ENCODE measurements at places on chromosomes 4 and X.

GRCh38 chrX:104270916-104271512, 16.3 kb upstream of the ESX1 start:
- no peak for DNase-seq

DNA sequence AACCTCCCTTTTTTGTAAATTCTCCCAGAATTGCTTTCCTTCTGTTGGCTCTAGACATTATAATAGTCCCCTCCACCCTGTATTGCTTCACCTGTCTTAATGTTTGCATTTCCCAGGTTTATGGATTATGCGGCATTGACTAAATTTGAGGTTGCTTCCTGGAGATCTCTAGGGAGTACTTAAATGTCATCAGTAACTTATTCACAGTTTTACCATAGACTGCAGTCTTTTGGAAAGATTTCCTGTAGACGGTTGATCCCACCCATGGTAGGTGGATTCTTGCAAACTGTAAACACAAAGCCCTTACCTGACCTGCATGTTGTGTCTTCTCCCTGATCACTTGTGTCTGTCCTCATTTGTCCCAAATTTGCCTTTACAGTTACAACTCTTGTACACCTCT, 6.2 kb upstream of the NOX1 start:
- DNase-seq: no peak

GRCh38 chr4:1979477-1980196, 29.1 kb downstream of the NELFA start:
- no peak for DNase-seq

- DNase-seq: no peak
Measured at GRCh38 chrX:47189906-47190305, 3.7 kb upstream of the UBA1 start.

DNA sequence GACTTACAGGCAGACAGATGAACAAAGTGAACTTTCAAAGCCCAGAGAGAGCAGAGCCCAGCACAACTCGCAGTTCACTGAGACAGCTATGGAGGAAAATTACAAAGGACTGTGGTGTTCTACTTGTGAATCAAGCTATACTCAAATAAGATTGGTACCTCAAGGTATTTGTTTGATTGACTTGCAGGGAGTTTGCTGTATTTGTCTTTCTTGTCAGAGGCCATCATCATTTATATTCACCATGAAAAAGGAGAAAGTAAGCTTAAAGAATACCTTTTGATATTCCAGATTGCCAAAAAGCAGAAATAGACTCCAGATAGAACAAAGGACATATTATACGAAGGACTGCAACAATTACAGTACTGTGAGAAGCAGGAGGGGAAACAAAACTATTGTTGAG, 1047.9 kb downstream of the RPA4 start:
- DNase-seq: no peak

DNA sequence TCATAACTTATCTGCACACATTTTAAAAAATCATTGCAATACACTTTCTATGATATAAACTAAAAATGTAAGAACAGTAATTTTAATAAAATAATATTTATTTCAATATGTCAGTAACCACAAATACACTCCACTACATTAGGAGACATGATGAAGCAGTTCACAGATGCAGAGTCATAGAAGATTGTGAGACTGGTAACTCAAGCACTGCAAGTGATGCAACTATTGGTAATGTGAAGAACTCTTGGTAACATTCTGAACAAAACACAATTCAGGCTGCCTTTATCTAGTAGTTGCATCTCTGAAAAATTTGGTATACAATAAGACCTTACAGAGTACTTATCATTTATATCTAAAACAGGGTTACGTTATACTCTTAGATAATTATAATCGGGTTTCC, 52.6 kb upstream of the LRAT start:
- no peak for DNase-seq

- no peak for DNase-seq
Measured at GRCh38 chrX:24235084-24235710, 78.7 kb downstream of the SUPT20HL2 start.

DNA sequence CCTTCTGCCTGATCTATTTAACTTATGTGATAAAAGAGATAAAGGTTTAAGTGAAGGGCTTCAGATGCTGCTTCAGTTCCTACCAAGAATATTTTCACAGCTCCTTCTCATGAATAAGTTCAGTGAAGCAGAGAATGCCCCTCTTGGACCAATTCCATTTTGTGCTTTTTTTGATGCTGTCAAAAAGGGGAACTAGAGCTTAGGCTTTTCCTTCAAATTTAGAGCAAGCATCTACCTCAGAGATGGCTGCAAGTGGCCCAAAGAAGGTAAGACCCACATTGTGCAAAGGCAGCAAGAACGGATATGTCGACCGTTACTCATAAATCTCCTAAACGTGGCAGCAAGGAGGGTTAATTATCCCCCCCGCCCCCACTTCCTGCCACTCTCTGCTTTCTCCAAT, 4.5 kb downstream of the CHRDL1 start:
- no peak for DNase-seq

DNA sequence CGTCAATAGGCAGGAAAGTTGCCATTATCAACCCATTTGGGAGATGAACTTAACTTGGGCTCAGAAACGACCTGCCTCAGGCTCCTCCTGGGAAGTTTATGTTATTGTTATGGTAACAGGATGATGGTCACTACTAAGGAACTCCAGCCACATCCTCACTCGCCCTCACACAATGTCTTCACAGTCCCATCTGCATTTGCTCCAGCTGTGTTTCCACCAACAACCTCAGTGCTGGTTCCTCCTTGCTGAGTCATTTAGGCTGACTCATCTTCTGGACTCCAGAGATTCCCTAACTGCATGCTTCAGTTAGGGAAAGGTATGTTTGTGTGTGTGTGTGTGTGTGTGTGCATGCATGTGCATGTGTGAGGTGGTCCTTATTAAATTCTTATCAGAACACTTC, 293.4 kb upstream of the BOD1L1 start:
- no peak for DNase-seq

- no peak for DNase-seq
Measured at GRCh38 chr4:61604054-61604453, 403.9 kb downstream of the ADGRL3 start.

DNA sequence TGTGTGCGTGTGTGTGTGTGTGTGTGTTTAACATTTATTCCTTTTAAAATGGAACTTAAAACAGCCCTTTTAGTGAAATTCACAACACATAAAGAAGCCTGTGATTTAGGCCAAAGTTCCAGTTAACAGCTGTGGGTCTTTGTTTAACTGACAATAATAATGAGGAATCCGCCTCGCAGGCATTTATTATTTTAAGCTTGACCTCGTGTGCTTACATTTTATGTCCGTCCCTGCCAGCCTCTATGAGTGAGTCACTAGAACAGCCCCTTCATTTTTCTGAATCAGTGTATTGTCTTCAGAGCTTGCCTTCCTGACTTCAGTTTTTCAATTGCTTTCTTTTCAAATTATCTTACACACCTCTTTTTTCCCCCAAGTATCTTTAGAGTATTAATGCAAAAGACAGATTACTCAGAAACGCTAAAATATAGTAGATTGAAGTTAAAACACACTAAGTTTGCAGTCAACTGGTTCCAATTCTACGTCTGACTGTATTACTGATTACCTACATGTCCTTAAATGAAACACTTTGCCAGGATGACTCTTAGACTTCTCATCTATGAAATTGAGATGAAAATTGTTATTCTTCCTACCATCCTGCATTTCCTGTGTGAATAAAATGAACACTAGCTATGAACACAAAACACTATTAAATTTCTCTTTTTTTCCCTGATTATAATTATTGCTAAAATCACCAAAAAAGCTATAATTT, 319.6 kb upstream of the HS3ST1 start:
- no peak for DNase-seq

GRCh38 chr4:143359644-143360193, 23.0 kb downstream of the GAB1 start:
- no peak for DNase-seq

GRCh38 chr4:2662598-2662997, 93.5 kb downstream of the TNIP2 start:
- no peak for DNase-seq

DNA sequence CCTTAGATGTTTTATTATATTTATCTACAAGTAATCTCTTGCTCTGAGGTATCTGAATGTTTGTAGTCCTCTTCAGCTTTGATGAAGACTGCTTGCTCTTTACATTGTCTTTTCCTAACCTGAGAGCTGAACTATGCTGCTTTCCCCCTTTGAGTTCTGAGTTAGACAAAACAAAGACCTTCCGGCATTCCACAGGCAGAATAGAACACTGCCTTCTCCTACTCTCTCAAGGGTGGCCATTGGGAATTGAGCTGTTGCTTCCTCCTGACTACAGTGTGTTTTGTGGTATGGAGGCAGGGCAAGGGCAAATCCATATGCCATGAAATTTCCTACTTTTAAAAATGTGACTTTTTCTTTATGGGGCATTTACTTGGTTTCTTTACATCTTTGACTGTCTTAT, 841.0 kb downstream of the FAM133A start:
- no peak for DNase-seq
